Activated T-helper 17 cell treated with anti-CD3 and anti-CD28 coated beads, Interleukin-2, amount 50 U/mL, for 72 hours (primary cell): ENCODE measurements at places on chromosomes 4 and X.

DNA sequence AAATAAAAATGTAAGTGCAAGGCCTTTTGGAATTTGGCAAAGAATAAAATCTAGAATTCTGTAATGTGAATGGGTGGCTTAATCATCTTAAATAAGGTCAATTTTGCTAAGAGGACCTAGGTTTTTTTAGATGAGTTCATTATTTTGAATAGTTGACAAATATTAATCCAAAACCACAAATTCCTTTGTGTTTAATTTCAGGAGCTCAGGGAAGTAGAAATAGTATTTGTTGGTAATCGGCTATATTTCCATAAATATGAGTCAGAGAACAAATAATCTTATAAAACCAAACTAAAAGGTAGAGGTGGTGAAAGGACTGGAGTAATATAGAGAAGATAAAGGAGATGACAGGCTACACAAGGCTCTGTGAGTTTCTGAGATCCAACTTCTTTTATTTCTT is 190.4 kb upstream of the TLL1 start:
- ATAC-seq: no peak

GRCh38 chrX:50697691-50698090 is 116.3 kb downstream of the SHROOM4 start:
- no peak for ATAC-seq

- ATAC-seq: no peak
Observed at GRCh38 chr4:169803413-169803812, 45.7 kb upstream of the HPF1 start.

DNA sequence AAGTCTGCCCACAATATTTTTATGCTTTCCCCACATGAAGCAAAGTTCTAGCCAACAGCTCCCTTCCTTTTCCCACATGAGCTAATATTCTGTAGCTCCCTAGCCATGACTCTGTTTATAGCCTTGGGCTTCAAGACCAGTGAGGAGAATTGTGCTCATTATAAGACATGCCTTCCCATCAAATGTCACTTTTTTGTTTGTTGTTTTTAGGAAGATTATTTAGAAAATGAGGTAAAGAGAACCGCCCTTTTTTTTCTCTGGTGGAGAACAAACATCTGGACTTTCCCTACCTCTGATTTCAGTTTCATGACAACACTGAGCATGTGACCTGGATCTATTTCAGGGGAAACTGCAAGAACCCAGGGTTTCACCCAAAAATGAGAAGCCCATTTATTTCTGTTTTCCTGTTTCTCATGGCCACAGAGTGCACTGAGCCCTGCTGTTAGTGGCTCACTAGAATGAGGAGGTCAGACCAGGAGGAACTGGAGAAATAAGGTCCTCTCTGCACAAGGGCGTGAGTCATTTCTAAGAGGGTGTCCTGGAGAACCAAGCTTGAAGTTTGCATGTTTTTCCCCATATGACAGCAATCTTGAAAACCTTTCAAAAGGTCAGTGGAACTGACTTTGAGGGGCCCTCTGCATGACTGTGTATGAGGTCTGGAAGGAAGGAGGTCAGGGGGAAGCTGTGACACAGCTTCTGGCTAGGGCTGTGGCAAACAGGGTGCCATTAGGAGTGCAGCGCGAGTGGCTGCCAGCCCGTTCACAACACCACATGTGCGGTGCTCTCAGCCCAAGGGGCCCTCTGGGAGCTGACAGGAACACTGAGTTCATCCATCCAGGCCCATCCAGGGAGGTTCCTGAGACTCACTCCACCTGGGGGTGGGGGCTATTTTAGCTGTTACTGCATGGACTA is 55.2 kb downstream of the CHST7 start:
- ATAC-seq: peak; percentile 89

- no peak for ATAC-seq
Observed at GRCh38 chrX:37717708-37718107, 32.1 kb downstream of the XK start.

DNA sequence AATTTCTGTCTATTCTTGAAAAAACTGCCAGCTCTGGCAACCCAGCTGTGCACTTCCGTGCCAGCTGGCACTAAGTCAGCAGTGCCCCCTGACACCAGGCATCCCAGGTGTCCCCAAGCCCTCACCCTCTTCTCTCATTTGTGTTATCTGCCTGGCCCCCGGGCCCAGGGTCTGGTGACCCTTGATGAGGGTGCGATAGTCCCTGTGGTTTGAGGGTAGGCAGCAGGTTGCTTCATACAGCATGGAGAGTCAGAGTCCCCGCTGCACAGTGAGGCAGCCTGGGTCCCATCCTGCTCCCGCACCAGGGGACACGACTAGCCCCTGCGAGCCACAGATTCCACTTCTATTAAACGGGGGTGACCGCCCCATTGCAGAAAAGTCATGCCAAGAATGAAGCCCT is 1.9 kb downstream of the MAN2B2 start:
- no peak for ATAC-seq

DNA sequence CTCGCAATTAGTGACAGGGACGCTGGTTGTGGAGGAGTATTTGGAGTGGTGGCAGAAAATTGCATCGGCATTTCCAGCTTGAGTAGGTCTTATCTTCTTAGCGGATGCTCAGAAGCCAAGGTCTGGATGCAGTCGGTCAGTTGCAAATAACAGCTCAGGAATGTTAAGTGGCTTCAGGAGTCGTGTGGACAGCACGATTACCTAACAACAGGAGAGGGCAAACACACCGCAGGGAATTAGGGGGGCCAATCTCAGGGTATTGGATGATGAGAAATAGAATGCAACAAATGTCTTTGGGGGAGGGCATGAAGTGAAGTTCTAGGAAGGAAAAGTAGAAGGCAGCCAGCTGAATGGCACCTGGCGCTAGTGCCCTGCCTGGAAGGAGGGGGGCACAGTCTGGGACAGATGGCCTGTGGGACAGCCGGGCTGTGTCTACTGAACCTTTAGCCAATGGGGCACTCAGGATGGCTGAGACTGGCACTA is 11.8 kb downstream of the RASL11B start:
- no peak for ATAC-seq
